ENCODE measurements at places on chromosomes 2 and 18. TPM values are rescaled to one million over a fixed set of nuclear protein-coding genes. Genes with fewer than 3 reads are reported as not detected.

DNA sequence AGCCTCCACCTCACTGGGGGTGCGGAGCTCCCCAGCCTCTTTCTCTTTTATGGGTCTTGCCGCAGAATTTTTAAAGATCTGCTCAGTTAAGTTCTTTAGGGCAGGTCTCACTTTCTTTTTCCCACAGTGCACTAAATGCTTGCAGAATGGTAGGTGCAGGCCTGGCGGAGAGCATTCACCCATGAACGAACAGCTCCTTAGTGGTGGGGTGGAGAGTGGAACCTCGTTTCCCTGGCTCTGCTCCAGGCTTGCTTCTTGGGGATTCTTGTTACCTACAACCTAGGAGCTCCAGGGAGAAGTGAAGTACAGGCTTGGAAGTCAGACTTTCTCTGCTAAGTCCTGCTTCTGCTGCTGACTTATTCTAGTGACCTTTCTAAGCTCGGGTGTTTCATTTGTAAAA, 70.3 kb upstream of the PXDN start:
- DNase-seq: no peak

GRCh38 chr2:64455545-64455944, 1.6 kb downstream of the LGALSL start:
- no peak for DNase-seq

- no peak for DNase-seq
Observed at GRCh38 chr2:27236626-27237025, 19.5 kb downstream of the CAD start.

- peak; percentile 9 for DNase-seq
Observed at GRCh38 chr2:50746526-50746925, 285.4 kb downstream of the NRXN1 start.

DNA sequence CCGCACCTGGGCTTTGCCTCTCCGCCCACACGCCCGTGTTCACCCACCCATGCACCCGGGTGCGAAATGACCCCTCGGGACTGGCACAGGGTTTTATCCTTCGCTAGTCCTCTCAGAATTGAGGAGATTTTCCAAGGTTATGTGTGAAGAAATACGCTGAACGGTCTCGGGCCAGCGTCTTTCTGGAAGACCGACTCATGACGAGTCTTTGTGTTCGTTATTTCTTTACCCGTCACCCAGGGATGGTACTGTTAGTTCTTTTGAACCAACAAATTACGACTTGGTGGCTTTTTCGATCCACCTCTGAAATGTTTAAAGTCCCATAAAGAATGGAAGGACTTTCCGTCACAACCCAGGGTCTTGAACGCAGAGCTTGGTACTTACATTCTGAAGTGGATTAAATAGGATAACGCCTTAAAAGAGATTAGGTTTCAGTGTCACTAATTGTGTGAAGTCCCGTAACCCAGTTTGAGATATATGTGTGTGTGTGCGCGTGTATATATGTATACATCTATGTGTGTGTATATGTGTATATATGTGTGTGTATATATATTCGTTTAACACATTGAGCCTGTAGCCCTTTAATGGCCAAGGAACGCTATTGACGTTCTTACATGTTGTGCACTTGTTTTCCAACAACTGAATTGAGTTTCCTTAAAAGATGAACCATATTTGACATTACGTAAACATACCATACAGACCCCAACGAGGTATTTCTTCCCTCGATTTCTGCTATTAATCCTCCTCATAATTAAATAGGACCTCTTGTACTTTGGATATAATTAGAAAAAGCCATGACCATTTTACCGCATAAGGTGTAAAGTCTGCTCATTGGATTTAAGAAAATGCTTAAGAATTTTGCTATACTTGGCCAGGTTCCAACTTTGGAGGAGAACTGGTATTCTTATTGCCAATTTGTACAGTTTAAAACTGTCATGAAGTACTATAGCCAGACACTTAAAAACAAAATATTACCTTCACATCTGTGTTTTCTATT, 889 bp downstream of the ZC3H15 start:
- peak; percentile 26 for DNase-seq

DNA sequence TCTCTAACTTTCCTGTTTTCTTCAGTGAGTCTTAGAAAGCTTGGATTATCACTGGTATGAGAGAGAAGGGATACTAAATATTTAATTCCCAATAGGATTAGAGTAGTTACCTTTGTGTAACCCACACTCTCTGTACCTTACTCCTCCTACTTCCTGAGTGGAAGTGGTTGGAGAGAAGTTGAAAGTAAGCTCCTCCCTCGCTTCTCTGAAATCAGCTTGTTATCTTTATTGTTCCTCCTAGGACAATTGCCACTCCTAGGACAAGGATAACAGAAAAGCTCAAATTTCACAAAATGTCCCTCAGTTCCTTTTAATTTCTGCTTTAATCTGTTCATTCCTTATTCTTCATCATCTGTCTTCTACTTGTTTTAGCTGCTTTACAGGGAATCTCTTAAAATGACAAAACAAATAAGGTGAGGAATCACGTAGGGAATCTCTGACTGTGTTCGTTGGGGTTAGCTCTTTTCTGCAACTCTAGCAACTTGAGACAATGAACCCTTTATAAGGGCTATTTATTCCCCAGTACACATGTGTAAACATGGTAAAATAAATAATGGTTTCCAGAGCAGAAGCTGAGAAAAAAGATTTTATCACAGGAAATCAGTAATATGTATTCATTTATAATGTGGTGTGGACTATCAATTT, 8.6 kb downstream of the ITPRID2 start:
- DNase-seq: no peak

- no peak for DNase-seq
Observed at GRCh38 chr18:25279556-25279955, 72.4 kb downstream of the ZNF521 start.

GRCh38 chr2:33458248-33458819, 18.1 kb upstream of the RASGRP3 start:
- DNase-seq: no peak

DNA sequence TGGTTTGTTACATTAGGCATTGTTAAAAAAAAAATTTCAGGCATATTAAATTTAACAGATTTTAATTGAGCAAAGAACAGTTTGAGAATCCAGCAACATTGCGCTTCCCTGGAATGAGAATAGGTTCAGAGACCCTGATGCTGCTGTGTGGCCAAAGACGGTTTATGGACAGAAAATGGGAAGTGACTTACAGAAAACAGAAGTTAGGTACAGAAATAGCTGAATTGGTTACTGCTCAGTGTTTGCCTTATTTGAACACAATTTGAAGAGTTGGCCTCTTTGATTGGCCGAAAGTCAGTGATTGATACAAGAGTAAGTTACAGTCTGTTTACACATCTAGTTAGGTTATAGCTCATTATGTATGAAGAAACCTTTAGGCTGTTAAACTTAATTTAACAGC, 6.0 kb upstream of the NEDD4L start:
- DNase-seq: no peak

DNA sequence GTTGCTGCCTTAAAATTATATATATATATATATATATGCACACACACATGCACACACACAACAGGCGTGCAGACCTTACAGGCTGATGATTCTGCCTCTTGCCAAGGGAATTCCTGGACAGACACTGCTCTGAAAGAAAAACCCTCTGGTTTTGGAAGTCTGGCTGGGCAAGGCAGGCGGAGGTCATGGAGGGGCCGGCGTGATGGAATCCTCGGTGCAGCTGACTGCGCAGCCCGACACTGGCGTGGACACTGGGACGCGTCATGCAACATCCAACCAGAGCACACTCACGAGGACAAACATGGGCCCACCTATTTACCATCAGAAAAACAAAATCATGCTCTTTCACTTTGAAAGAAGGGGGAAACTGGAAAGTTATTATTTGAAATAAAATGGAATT, 235.3 kb downstream of the ZNF516 start:
- DNase-seq: no peak

GRCh38 chr2:54710216-54710615, 13.2 kb upstream of the EML6 start:
- no peak for DNase-seq

- no peak for DNase-seq
Observed at GRCh38 chr18:22211657-22212056, 42.3 kb downstream of the GATA6 start.

GRCh38 chr18:58175122-58175785, 131.2 kb downstream of the NEDD4L start:
- no peak for DNase-seq

DNA sequence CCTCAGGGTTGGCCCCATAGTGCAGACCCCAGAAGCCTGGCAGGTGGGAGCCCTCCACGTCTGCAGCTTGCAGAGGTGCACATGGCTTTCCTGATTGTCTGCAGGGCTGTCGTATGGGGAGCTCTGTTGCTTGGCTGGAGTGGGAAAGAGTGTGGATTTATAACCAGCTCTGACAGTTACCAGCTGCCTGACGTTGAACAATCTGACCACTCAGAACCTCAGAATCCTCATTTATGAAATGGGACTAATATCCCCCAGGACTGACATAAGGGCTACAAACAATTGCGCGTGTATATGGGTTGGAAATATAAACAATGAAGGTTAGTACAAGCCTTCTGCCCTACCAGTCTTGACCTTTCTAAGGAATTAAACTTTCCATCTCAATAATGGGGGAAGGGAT, 13.9 kb upstream of the PXDN start:
- DNase-seq: no peak

GRCh38 chr2:88638743-88639142, 11.5 kb upstream of the EIF2AK3 start:
- DNase-seq: peak; percentile 43

GRCh38 chr2:40433736-40434135, 18.2 kb downstream of the SLC8A1 start:
- peak; percentile 60 for DNase-seq

GRCh38 chr2:45612731-45613130, 1.7 kb upstream of the SRBD1 start:
- DNase-seq: no peak

GRCh38 chr2:120352696-120353590, 7.0 kb downstream of the INHBB start:
- no peak for DNase-seq

GRCh38 chr2:117407746-117408145, 406.7 kb upstream of the DDX18 start:
- DNase-seq: no peak

DNA sequence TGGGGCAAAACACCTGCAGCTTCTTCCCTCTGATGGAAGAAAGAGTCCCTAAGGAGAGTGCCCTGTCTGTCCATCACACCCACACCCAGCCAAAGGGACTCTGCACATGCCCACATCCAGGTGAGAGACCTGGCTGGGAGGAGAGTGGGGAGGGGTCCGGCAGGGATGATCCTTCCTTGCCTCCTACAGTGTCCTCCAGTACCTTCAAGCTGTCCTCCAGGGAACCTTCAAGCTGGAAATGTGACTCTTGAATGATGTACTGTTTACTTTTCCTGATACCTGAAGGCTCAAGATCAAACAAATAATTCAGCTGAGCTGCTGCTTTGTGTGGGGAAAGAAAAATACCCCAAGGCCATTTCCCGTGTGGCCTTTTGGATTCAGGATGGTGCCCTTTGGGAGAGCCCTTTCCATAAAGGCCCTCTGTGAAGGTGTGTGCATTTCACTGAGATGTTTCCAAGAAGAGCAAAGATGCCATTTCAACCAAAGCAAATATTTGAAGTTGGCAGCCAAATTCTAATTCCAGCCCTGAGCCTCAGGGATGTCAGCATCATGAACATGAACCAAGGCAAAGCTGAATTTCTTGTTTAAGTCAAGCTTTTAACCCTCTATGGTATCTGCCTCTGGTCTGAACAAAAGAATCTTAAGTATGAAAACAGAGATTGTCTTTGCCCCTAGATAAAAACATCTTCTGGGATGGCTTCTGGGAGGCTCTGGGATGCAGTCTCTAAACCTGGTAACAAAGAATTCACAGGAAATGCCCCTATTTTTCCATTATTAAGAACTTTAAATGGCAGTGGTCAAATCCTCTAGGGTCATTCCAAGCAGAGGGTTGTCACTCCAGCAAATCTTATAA, 11.1 kb downstream of the EVA1A start:
- no peak for DNase-seq

DNA sequence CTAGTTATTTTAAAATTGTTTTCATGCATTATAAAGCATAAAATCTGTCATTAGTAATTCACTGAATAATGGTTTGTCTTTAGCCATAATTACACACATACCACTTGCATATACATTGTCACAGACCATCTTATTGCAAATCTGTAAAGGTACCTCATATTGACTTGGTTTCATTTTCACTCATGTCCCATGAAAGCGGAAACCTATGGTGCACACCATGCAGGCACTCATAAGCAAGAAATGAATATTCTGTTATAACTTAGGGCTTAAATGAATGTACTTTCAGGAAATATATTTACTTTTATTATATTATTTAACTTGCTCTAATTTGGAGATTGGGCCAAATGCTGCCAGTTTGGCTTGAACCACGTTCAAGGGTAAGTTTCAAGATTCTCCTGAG, 29.2 kb upstream of the STK17B start:
- no peak for DNase-seq

- DNase-seq: no peak
Observed at GRCh38 chr2:152432765-152433164, 97.8 kb downstream of the FMNL2 start.

The C2orf66 gene
- total RNA-seq: not detected

The MRPL33 gene
- 126 TPM for total RNA-seq

The SNTG2 gene
- total RNA-seq: not detected

The LINC00305 gene
- not detected for total RNA-seq

The CPSF3 gene
- total RNA-seq: 45.3 TPM

The CCBE1 gene
- total RNA-seq: 8.6 TPM

The SPHKAP gene
- not detected for total RNA-seq

The HRH4 gene
- 0.13 TPM for total RNA-seq

The ZC3H6 gene
- total RNA-seq: 11.7 TPM

The RAB6C gene
- total RNA-seq: not detected

The C2orf72 gene
- total RNA-seq: not detected

The TOGARAM2 gene
- 1.0 TPM for total RNA-seq

The ESPNL gene
- total RNA-seq: 8.5 TPM

All from myocyte (in vitro differentiated cells).